ENCODE measurements at places on chromosomes 13 and 19.

DNA sequence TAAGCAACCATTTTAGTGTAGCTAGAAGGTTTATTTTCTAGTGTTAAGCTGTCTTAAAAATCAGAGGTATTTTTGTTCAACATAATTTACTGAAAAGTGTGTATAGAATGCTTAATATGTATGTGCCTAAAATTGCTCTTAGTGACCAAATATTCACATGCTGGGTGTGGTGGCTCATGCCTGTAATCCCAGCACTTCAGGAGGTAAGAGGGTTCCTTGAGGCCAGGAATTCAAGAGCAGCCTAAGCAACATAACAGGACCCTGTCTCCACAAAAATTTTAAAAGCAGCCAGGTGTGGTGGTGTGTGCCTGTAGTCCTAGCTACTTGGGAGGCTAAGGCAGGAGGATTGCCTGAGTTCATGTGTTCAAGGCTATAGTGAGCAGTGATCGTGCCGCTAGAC, 120.9 kb upstream of the FRY start:
- DNase-seq: no peak

DNA sequence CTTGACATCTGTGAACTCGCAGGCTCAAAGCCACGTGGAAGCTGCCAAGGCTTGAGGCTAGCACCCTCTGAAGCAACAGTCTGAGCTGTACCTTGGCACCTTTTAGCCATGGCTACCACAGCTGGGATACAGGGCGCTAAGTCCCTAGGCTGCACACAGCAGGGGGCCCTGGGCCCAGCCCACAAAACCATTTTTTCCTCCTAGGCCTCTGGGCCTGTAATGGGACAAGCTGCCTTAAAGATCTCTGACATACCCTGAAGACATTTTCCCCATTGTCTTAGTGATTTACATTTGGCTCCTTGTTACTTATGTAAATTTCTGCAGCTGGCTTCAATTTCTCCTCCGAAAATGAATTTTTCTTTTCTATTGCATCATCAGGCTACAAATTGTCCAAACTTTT, 455.9 kb downstream of the TDRD3 start:
- no peak for DNase-seq

DNA sequence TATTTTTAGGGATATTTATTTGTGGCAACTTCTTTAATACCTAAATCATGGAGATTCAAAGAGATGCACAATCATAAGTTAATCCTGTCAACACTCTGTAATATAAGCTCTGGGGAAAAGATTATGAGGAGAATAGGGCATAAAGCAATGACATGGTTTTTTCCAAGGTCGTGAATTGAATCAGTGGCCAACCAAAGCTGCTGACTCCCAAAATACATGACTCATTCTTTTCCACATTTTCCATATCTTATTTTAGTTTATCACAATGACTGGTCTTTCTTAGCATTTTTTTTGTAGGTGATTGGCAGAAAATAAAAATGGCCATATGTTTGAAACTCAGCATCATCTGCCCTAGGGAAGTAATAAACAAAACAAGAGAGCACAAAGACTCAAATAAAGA, 28.5 kb upstream of the RBM26 start:
- DNase-seq: no peak

DNA sequence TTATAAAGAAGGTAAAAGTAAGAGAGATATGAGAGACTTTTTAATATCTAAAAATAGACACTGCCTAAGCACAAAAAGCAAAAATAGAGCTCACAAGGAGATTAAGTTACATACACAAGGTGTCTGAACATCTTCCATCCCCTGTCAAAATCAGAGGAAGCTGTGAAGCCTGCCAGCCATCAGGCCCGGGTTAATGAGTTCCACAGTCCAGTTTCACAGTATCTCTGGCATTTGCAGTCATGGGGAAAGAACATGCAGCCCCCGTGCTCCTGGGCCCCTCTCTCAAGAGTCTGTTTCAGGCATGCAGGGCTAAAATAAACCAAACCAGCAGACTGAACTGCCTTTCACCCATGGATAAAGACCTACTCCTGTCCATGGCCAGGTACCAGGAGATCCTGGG, 79.2 kb downstream of the TBC1D4 start:
- DNase-seq: no peak

DNA sequence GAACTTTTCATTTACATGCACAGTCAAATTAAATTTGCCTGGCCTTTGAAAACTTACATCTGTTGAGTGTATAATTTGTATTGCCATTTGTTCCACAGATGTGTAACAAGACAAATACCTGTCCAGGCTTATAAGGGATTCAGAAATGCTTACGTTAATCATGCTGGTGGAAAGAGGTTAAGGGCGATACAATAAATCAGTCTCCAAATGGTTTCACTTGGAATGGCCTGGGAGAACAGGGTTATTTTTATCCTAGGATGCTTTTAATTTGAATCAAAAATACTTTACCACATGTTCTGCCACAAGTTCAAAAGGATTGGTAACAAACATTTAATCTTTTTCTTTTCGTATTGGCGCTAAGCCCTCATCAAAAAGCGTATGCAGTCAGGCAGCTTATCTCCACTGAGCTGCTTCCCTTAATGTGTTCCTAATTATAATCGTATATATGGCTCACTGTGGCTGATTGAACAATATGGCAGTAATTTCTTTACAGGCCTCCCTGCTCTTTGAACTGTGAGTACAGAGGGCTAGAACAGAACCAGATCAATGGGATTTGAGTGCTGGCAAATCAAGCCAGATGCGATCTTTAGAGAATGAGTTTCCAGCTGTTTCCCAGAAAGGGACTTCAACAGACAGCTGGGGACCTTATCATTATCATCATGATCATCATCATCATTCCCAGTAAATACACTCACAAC, 425.7 kb downstream of the SPRY2 start:
- DNase-seq: no peak

GRCh38 chr13:113356596-113356995, 7.3 kb downstream of the GRTP1 start:
- DNase-seq: no peak

GRCh38 chr13:58097831-58098230, 466.3 kb downstream of the PCDH17 start:
- DNase-seq: no peak

GRCh38 chr13:47478985-47479384, 522.1 kb downstream of the SUCLA2 start:
- no peak for DNase-seq

DNA sequence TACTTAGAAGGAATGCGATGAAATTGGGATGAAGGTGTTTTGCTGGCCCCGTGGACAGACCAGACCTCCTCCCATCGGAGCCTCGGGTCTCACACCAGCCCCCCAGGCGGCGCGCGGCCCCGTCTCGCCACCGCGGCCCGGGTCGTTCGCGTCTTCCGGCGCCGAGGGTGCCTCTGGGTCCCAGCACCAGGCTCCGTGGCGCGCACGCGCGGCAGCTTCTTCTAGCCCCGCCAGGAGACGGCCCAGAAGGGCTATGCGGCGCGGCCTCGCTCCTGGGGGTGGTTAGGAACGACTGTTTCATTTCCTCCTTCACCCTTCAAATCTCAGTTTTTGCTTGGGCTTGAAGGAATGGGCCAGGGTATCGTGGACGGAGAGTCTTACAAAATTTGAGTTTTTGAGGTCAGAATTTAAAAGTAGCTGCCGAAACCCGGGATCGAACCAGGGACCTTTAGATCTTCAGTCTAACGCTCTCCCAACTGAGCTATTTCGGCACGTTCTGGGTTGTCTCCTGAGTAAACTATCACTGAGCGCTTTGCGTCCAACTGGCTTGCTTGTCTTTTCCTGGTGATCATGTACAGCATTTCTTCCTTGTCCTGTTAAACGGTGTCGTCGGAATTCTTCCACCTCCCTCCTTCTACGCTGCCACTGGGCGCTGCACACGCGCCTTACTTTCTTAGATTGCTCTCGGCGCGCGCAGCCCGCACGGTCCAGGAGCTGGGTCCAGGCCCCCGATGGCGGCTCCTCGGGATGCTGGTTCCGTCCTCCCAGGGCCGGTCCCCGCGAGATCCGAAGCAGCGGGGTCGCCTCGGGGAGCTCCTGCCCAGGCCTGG, 46.5 kb downstream of the TGDS start:
- peak; percentile 87 for DNase-seq
